Kidney tubule cell (primary cell): ENCODE measurements at places on chromosomes 3 and 15.

- DNase-seq: no peak
These were observed 88.4 kb upstream of the GALNT15 start for GRCh38 chr3:16085884-16086608.

DNA sequence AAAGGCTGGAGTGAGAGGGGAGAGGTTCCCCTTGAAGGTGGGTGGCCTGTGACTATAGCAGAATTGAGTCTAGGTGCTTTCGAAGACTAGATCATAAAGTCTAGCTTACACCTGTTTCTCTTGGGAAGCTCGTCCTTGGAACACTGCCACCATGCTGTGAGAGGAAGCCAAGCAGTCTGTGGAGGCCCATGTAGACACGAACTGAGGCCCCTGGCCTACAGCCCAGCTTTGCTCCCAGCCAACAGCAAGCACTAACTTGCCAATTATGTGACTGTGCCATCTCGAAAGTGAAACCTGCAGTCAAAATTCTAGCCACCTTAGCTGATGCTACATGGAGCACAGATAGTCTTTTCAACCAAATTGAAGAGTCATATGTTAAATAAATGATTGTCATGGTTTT, 190.5 kb upstream of the NECTIN3 start:
- DNase-seq: peak; percentile 83

GRCh38 chr3:177123822-177124221, 73.5 kb downstream of the TBL1XR1 start:
- no peak for DNase-seq

DNA sequence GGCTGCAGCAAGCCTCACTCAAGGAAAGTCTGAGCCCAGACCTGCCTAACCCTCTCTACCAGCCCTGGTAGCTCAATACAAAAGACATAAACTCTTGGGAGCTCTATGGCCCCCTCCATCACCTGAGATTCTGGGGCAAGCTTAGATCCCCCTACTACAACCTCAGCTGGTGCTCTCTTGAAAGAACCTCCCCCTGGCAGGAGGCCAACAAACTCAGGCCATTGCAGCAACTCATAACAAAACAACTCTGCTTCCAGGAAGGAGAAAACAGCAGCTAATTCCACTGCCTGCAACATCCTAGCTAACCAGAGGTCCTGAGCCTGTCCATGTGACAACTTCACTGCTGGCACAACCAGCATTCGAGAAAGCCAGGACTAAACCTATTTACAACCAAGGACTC, 169.2 kb downstream of the ROBO1 start:
- DNase-seq: peak; percentile 25

- no peak for DNase-seq
These were observed 146.9 kb upstream of the RARB start for GRCh38 chr3:25281041-25281731.

DNA sequence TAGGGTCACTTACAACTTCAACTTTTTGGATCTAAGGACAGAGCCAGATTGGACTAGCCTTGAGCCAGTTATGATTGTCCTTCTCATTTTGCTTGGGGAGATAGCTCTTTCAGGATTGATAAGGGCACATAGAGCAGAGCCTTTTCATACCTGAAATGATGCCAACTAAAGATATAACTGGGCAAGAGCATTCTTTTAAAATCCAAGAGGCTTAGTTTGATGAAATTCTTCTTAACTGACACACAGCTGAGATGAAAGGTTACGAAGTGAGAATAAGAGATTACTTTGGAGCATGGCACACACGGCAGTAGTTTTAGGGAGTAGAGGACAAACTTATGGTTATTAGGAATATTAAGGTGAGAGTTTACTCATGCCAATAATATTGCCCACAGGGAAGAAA, 12.7 kb downstream of the CD200 start:
- DNase-seq: no peak

GRCh38 chr3:141246224-141246957, 14.8 kb downstream of the PXYLP1 start:
- DNase-seq: no peak

DNA sequence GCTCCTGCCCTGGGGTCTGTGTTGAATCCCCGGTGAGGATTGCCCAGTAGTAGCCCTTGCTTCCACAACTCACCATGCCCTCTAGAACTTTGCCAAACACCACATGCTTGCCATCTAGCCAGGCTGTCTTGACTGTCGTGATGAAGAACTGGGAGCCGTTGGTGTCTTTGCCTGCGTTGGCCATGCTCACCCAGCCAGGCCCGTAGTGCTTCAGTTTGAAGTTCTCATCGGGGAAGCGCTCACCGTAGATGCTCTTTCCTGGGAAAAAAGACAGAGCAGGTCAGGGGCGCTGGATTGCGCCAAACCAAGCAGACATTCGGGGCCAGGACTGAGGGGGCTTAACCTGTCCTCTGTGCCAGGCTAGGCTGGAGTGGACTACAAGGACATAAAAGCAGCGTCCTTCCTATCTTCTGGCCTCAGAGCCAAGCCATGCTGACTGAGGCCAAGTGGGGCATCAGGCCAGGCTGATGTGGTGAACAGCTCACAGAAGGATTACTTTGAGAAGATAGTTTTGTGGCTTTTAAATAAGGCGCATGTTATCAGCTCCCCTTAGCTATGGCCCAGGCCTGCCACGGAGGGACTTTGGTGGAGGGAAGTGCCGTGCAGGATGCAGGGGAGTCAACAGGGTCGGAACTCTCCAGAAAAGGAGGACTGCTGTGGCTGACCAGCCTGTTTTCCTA, 5.3 kb downstream of the SNX22 start:
- DNase-seq: no peak

DNA sequence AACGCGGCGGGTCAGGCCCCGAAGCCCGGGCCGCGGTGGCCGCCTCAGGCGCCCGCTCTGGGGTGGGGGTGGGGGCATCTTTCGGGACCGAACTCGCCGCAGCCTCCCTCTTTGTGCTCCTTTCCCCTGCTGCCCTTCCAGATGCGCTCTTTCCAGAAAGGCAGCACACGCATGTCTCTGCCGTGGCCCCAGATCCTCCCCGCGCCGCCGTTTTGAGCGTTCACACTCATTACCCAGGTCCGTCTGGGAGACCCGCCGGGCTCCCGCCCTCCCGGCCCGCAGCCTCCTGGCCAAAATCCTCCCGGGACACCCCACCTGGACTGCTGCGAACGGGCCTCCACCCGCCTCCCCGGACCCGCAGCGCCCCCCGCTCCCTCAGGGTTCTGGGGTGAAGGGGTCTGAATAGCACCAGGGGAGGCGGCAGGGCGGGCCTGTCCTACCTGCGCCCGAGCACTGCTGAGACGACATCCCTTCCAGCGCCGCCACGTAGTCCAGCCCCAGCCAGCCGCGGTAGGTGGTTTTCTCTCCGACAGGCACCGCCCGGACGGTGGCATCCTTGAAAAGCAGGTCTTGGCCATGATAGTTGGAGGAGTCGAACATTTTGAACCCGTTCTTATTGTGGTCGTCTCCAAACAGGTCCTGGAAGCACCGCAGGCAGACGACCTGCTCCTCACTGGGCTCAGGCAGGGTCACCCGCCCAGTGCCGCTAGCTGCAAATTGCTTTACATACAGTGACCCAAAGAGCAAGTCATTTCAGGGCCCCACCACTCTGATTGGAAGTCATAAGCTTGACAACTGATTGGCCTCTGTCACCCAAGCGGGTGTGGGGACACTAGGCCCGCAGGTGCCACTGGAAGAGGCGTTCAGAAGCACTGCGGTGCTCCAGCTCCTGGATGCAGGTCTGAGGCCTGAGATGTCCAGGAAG, 25.9 kb downstream of the MELTF start:
- DNase-seq: no peak

GRCh38 chr3:132519914-132520313, 77.2 kb upstream of the ACKR4 start:
- DNase-seq: no peak

DNA sequence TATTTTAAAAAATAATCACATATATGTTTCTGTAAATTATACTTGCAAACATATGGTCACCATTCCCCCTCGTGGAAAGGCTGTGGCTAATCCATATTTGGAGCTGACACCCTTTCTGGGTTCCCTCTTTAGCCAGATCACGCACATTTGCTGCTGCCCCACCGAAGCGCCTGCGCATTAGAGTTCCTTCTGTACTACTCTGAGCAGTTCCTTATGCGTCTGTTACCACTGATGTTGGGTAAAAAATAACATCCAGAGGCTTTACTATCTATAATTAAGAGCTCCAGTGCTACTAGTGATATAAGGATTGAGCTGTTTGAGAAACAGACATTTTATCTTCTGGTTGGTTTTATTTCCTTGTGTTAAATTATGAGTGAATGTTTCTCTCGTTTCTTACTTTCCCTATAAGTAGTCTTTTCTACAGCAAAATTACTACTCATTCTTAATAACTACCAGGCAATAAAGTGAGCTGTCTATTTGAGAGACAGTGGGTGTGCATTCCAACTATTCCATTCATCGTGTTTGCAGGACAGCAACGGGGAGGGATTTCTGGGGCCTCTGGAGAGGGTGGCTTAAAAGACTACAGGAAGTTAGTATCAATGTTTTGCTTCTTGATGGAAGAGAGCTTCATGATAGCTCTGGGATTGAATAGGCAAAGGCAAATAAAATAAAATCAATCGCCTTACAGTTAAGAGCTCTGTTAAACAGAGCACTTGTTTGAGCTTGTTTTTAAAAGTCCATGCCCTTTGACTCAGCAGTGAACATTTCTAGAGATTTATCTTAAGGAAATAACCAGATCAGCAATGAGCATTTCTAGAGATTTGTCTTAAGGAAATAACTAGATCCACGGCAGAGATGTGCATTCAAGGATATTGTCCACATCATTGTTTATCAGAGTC, 245.2 kb downstream of the CD47 start:
- peak; percentile 20 for DNase-seq

DNA sequence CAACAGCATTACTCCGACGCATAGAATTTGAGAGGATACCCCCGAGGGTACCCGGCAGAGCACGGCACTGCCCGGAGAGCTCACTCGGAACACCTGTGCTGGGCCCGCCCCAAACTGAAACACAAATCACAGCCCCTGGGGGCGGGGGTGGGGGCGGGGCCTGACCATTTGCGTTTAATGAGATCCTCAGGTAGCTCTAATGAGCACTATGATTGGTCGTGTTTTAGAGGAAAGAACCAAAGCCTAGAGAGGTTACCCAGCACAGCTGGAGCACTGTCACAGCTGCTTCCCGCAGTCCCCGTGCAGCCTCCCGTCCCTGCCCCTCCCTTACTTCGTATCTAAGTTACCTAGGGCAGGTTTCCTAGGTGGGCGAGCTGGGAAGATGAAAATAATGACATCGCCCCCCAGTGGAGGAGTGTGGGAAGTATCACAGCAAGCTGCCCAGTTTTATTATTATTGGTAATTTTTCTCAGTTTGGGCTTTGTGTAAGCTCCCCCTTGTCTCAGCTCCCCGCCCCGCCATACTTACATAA, 187.1 kb downstream of the PDE8A start:
- peak; percentile 59 for DNase-seq

- DNase-seq: no peak
These were observed 25.0 kb downstream of the TMPRSS7 start for GRCh38 chr3:112059497-112059896.

DNA sequence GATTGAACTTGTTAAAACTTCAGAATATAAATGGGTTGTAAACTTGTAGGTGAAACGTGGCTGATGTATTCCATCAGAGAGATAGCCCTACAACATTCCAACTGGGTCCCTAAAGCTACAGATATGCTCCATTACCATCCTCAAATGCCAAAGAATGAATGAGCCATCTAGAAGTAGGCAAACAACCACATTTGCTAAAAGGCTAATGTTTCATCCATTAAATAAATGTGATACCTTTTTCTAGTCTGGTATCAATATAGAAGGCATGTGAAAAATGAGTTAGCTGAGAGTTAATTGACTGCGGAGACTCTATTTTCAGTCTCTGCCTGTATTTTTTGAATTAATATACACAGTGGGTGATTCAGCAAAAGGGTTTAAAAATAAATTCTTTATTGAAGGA, 203.8 kb downstream of the RBMS3 start:
- peak; percentile 57 for DNase-seq
